ENCODE measurements at places on chromosomes 2 and 18.

DNA sequence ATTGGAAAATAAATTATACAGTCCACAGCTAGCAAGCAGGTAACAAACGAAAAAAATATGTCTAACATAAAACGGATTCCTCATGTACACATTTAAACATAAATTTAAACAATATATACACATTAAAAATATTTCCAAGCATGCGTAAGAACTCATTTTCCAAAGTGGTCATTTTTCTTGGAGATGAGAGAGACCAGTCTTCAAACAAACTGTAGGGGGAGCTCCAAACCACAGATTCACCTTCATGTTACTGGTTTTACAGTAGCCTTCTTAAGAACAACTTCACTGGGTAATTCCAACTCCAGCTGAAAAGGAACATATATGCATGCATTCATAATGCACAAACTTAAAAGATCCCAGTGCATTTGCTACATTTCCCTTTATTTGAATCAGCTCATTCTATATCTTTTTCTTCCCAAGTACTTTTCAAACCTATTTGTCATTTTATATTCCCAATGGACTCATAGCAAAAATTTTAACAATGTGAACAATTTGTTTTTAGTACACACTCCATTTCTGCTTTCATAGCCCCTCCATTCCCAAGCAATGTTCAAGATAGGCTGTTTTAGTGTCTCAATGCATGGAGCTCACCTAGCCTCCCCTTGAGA, 4.7 kb upstream of the STAMBP start:
- DNase-seq = no peak

- DNase-seq = no peak
These were observed 76.8 kb downstream of the ABI2 start for GRCh38 chr2:203404996-203405395.

GRCh38 chr2:118750959-118751565, 96.4 kb downstream of the EN1 start:
- DNase-seq = no peak

- no peak for DNase-seq
These were observed 669.6 kb upstream of the VRK2 start for GRCh38 chr2:57376985-57377384.

Measured in stimulated activated CD8-positive, alpha-beta memory T cell treated with anti-CD3 and anti-CD28 coated beads, Interleukin-7, amount 100 ng/mL, for 48 hours (primary cell).